ENCODE measurements at places on chromosomes 4 and X. TPM values are rescaled to one million over a fixed set of nuclear protein-coding genes. Genes with fewer than 3 reads are reported as not detected.

GABRQ gene
- total RNA-seq, result not detected

DNA sequence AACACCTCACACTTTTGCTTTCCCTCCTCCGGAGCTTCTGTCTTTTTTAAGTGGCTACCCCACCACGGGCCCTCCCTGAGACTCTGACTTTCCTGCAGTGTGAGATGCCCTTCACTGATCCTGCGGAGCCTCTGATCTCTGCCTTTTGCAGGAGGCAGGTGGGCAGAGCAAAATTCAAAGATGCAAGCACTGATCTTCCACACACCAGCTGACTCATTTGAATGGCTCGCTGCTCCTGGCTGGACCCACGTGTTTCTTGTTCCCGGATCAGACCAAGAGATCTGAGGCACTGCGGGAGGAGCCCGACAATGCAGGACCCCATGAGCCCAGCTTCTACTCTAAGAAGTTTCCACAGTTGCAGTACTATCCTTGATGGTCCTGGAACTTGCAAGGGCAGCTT, 1607.9 kb upstream of the TENM3 start:
- no peak for ATAC-seq

ALPK1 gene
- total RNA-seq, result 15.0 TPM

- no peak for ATAC-seq
These were observed 25.7 kb downstream of the ACSL4 start for GRCh38 chrX:109707319-109707718.

GRCh38 chrX:20431486-20431885, 164.8 kb upstream of the RPS6KA3 start:
- no peak for ATAC-seq

- no peak for ATAC-seq
These were observed 5.5 kb upstream of the TRIM75 start for GRCh38 chr4:165048170-165048569.

All from gastroesophageal sphincter (tissue), 4 donors.